Panc1 (cell line): ENCODE measurements at places on chromosomes 1 and 21. TPM values are rescaled to one million over a fixed set of nuclear protein-coding genes. Genes with fewer than 3 reads are reported as not detected.
A peak's percentile ranks its signal among the peaks of the same experiment; 100 is the strongest.

DNA sequence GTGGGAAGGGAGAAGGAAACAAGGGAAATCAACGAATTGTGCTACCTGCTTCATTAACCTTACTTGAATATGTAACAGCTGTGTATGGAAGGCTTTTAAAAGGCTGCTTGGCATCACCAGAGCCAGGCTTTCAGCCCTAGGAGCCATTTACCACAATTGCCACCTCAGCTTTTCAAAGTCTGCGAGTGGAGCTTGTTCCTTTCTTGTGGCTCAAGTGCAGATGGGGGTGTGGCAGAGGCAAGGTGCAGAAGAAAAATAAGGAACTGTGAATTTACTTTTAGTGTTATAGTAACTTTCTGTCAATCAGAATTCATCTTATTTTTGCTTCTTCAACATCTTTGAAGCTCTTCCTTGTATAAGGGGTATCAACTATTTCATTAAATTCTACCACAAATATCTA lies 17.6 kb downstream of the CLCA2 start:
- H3K4me3 ChIP-seq = no peak overlapping the region
- no peak overlapping the region for H3K27ac ChIP-seq
- H3K36me3 ChIP-seq = no peaks in the 10 kb centered on the region

DNA sequence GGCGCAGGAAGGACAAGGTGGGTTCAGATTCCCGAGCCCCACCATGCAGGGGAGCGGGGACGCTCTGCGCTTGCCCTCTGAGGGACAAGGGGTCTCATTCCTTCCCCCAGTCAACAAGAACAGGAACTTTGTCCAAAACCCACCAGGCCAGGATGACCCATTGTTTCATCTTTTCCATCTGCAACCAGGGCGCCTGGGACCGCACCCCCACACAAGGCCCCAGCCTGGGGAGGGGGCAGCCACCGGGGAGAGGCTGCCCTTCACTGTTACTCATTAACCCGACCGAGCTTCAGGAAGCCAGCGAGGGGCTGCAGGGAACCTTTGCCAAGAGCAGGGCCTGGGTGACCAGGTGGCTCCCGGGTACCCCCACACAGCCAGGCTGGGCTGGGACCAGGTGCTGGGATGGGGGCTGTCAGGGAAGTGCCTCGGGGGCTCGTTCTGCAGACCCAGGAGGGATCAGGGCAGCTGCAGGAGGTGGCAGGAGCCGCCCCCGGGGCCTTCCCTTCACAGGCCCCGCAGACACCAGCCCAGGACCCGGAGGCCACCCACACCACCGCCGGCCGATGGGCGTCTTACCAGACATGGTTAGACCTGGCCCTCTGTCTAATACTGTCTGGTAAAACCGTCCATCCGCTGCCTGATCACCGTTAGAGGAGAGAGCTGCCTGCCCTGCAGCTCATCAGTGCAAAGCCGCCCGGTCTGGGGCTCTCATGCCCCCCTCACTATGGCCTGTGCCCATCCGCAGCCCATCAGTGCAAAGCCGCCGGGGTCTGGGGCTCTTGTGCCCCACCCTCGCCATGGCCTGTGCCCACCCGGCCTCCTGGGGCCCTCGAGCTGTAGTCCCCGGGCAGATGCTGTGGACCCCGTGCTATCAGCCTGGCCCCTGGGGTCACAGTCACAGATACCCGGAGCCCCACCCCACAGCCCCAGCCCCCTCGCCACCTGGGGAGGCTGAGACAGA lies 4.9 kb upstream of the TTLL10 start:
- no peaks in the 10 kb centered on the region for H3K27me3 ChIP-seq
- no peak for DNase-seq
- H3K4me1 ChIP-seq = no peaks in the 10 kb centered on the region
- H3K36me3 ChIP-seq = no peaks in the 10 kb centered on the region
- no peak overlapping the region for H3K27ac ChIP-seq

DNA sequence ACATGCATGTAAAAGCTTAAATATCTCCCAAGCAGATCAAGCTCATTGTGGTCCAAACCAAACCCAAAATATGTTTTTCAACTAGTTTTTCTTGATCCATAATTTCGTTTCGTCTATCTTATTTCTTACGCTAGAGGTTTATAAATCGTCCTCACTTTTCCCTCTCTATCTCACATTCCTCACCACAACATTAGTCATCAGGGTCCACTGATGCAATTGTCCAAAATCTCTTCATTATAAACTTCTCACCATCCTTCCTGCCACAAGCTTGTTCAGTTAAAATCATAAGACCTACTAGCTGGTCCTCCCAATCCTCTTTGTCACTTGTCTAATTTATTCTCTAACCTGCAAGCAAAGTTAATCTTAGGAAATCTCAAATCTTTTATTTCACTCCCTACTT lies 173.0 kb upstream of the PALMD start:
- H3K36me3 ChIP-seq = no peaks in the 10 kb centered on the region
- no peak overlapping the region for H3K27ac ChIP-seq
- H3K27me3 ChIP-seq = no peaks in the 10 kb centered on the region
- H3K4me3 ChIP-seq = no peak overlapping the region
- no peaks in the 10 kb centered on the region for H3K4me1 ChIP-seq

GRCh38 chr1:213050745-213051126 lies 305 bp upstream of the RPS6KC1 start:
- peak overlapping the region; percentile 94 for H3K4me3 ChIP-seq
- H3K4me1 ChIP-seq = peaks cover 5% of the 10 kb centered on the region; the same call in 1 of the 2 replicates
- H3K27me3 ChIP-seq = no peaks in the 10 kb centered on the region
- peak overlapping the region; percentile 96 for H3K27ac ChIP-seq
- peak; percentile 55 for DNase-seq

The OR6F1 gene
- total RNA-seq = not detected

DNA sequence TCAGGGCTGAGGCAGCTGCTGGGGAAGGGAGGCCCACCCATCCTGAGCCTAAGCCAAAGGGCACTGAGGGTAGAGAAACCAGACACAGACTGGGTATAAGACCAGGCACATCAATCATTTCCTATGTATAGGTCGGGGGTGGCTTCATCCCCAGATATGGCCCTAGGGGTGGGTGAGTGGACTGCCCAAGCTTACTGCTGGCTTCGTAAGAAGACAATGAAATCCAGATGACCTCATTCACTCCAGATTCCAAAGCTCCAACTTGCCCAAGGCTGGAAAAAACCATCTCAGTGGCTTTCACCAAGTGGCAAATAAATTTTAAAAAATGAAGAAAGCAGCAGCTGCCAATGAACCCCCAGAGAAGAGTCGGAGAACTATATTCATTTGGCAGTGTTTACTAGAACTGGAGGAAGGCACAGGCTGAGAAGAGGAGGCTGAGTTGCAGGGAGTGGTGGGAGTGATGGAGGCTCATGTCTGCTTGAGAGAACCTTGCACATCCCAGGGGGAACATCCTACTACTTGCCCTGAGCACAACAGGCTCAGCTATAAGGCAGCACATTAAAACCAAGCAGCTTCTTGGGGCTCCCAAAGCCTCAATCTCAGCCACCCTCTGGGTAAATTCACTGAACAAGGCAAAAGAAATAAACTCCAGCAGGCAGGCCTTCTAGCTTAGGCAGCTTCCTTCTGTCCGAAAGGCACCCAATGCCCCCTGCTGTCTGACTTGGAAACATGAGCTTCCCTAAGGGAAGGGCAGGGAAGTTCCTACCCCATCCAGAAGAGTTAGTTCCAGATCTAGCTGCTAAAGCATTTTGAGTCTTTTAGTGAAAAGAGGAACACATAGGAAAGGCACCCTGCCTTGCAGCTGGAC lies 14.1 kb downstream of the PEA15 start:
- H3K4me3 ChIP-seq = no peak overlapping the region
- peaks cover 43% of the 10 kb centered on the region for H3K36me3 ChIP-seq
- peak; percentile 10 for DNase-seq

- no peaks in the 10 kb centered on the region for H3K27me3 ChIP-seq
- no peaks in the 10 kb centered on the region for H3K36me3 ChIP-seq
- H3K27ac ChIP-seq = no peak overlapping the region
Observed at GRCh38 chr21:25039461-25040380, 567.6 kb downstream of the MRPL39 start.

- no peak for DNase-seq
- no peaks in the 10 kb centered on the region for H3K36me3 ChIP-seq
- H3K4me3 ChIP-seq = no peak overlapping the region
- H3K27ac ChIP-seq = no peak overlapping the region
- no peaks in the 10 kb centered on the region for H3K27me3 ChIP-seq
- H3K4me1 ChIP-seq = no peaks in the 10 kb centered on the region; the same call in 1 of the 2 replicates
Observed at GRCh38 chr1:209809611-209810010, 3.7 kb upstream of the IRF6 start.

GRCh38 chr1:165927169-165927568 lies 99.8 kb downstream of the UCK2 start:
- no peaks in the 10 kb centered on the region for H3K27me3 ChIP-seq
- no peak for DNase-seq
- H3K27ac ChIP-seq = no peak overlapping the region
- H3K36me3 ChIP-seq = no peaks in the 10 kb centered on the region
- H3K4me1 ChIP-seq = no peaks in the 10 kb centered on the region
- no peak overlapping the region for H3K4me3 ChIP-seq

The BRDT gene
- not detected for total RNA-seq

The LTN1 gene
- total RNA-seq = 19.7 TPM

GRCh38 chr1:12592496-12592895 lies 25.5 kb downstream of the DHRS3 start:
- DNase-seq = no peak
- H3K27me3 ChIP-seq = no peaks in the 10 kb centered on the region
- peak overlapping the region; percentile 96 for H3K27ac ChIP-seq
- H3K36me3 ChIP-seq = no peaks in the 10 kb centered on the region
- H3K4me3 ChIP-seq = no peak overlapping the region

DNA sequence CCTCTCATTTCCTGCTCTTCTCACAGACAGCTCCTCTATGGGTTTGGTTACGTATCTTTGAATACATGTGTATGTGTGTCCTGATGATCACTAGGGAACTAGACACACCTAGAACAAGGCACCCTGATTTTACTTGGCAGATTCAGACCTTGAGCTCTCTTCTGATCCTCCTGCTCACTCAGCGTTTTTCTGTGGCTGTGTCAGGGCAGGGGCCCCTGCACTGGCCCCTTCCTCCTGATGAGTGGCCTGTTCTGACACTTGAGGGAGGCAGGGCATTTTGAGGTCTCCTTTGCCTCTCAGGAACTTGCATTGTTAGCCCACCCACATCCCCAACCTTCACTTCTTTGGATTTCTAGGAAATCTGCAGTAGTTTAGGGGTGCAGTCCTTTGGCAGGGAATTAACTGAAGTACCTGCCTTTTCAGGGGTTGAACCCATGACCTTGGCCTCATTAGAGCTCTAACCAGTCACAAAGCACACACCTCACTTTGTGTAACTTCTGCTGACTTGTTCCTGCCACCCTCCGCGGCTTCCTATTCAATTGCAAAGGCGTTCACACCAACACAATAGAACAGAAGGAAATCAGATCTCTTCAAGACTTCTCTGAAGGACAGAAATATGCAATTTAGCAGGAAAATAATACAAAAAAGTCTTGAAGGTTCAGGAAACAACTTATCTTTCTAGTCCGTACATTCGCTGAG lies 8.8 kb downstream of the SMYD2 start:
- no peaks in the 10 kb centered on the region for H3K36me3 ChIP-seq
- H3K4me1 ChIP-seq = no peaks in the 10 kb centered on the region
- no peak overlapping the region for H3K4me3 ChIP-seq
- H3K27ac ChIP-seq = no peak overlapping the region

DNA sequence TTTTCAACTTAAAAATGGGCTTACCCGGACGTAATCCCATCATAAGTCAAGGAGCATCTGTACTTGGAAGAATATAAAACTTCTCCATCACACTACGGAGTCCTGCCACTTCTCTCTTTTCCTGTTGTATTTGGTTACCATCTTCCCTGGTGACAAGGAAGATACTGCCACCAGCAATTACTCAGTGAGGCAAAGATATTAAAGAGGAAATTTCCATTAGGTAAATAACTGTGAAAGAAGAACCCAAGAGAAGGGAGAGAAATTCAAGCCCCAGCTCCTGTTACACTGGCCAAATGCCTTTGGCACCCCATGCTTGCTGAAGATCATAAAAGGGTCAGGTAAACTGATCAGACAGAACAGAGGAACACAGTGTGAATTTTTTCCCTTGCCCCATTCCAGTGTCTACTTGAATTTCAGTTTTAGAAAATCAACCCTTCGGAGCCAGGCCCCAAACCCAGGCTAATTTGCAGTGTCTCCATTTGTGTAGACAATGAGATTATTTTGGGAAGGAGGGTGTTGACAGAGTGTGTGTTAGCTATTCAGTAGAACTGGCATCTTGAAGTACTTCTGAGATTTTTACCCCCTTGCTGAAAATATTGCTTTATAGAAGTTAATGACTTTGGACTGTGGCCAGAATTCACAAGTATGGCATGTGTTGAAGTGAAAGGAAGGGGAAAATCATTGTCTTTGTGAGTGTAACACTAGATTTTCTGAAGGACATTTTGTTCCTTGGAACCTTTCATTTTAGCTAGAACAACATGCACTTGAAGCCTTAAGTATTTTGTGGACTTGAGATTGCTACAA lies 167.1 kb downstream of the DHRS3 start:
- peaks cover 32% of the 10 kb centered on the region for H3K4me1 ChIP-seq
- no peak for DNase-seq
- H3K27ac ChIP-seq = peak overlapping the region; percentile 11; the same call in 1 of the 2 replicates
- no peaks in the 10 kb centered on the region for H3K27me3 ChIP-seq

DNA sequence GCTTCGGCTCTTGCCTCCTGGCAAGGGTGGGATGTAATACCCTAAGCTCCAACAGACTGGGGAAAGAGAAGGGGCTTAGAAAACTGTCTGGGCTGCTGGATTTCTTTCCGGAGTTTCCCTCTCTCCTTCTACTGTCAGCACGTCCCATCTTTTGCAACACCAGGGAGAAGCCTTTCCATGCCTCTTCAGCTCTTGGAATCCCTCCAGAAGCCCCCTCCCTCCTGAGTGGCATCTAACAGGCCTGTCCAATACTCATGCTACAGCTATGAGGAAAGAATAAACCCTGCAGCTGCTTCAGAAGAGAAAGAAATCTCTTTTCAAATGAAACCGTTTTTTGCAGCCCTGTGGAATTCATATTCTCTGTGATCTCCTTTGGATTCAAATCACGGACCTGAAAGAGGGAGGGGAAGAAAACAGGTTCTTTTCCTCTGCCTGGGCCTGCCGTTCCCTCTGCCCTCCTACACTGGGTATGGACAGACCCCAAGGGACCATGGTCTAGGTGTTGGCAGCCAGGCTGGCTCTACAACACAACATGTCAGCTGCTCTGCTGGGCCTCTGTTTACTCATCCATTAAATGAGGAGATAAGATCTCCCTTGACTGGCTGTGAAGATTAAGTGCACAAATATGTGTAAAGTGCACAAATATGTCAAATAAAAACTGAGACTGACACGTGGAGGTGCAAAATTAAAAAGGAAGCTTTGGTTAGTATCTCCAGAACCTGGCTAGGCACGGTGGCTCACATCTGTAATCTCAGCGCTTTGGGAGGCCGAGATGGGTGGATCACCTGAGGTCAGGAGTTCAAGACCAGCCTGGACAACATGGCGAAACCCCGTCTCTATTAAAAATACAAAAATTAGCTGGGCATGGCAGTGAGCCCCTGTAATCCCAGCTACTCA lies 6.0 kb upstream of the CAPN2 start:
- no peaks in the 10 kb centered on the region for H3K27me3 ChIP-seq
- H3K27ac ChIP-seq = peak overlapping the region; percentile 96
- no peaks in the 10 kb centered on the region for H3K36me3 ChIP-seq
- peak overlapping the region; percentile 53 for H3K4me3 ChIP-seq

- peaks cover 11% of the 10 kb centered on the region for H3K4me1 ChIP-seq
- peaks cover 7% of the 10 kb centered on the region; the same call in 1 of the 2 replicates for H3K27me3 ChIP-seq
- no peak for DNase-seq
- peak within 1 kb of the TSS; percentile 46 for H3K4me3 ChIP-seq
- H3K36me3 ChIP-seq = no peaks in the 10 kb centered on the region
Observed at GRCh38 chr1:20551945-20552727, at the start of gene FAM43B. TSS of gene FAM43B (plus strand) at chr1:20552573. CDS start at chr1:20552974, 401 bp downstream.
